AG09319 (cell line): ENCODE measurements at places on chromosomes 5 and 9.

DNA sequence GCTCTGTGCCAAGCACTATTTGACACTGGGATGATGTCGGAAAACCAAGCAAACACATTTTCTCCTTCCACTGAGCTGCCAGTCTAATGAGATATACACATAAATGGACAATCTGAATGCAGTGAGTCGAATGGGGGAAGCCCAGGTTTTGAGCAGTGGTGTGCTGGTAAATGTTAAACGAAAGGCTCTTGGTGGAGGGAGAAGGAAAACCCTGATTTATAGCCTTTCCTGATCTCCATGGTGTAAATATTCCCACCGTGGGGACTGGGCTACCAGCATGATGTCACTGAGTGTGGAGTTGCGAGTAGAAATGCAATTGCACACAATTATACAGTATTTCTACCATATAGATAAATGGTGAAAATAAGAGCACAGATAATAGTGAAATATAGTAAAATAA, 5.0 kb upstream of the GSN start:
- DNase-seq: no peak

DNA sequence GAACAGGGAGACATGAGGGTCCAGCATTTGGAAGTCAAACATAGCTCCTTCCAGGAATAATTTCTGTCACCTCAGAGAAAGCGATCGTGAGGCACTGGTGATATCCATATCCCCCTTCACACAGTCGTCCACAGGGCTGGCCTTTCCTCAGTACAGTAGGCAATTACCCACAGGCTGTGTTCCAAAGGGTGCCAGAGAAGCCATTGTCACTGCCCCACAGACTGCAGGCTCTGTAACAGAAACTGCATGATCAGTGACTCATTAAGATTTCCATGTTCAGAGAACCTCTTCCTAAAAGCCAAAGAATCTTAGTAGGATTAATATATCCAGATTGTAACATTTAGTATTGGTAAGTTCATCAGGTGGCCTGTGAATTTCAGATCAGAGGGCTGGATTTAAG, 127.6 kb downstream of the RPS23 start:
- DNase-seq: no peak

GRCh38 chr9:92547356-92547755, 11.6 kb upstream of the ECM2 start:
- DNase-seq: no peak

DNA sequence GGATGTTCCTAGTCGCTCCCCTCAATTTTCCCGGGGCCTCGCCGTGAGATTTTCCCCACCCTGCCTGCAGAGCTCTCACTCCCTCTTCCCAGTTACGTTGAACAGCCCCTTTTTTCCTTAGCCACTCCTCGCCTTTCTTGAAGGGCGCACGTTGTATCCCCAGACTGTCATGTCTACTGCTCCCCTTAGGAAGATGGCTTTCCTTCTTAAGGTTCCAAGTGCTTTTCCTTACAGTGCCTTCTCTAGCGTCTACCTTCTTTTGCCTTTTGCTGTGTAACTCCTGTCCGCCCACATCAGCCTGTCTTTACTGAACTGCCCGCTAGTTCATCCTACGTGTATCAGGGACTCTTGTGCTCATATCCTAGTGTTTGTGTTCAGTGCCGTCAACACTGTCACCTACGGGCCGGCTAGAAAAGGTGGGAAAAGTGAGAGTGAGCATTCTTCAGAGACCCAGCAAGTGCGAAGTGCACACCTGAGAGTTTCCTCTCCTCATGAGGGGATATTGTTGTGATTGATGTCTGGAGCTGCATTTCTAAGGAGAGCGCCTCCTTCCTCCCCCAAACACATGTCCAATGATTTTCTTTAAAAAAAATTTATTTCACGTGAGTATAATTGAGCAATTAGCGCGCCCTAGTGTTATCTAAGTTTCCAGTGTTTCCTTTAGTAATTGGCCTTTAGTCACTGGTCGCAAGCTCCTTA, 764 bp downstream of the CAMLG start:
- DNase-seq: no peak

DNA sequence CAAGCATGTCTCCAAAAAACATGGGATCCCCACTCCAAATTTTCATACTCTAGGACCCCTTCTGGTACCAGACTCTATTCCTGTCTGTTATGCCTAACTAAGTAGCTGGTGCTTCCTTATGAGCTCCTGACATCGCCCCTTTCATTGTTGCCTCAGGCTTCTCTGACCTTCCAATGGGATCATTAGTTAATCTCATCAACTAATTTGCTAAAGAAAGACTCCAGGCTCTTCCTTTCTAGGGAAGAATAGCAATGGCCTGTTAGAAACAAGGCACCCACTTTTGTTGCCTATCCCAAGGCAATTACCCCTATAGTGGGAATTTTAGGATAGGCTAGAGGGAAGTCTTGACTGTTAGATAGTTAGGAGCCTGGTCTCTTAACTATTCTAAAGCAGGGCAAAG, 369.5 kb downstream of the MLLT3 start:
- no peak for DNase-seq

DNA sequence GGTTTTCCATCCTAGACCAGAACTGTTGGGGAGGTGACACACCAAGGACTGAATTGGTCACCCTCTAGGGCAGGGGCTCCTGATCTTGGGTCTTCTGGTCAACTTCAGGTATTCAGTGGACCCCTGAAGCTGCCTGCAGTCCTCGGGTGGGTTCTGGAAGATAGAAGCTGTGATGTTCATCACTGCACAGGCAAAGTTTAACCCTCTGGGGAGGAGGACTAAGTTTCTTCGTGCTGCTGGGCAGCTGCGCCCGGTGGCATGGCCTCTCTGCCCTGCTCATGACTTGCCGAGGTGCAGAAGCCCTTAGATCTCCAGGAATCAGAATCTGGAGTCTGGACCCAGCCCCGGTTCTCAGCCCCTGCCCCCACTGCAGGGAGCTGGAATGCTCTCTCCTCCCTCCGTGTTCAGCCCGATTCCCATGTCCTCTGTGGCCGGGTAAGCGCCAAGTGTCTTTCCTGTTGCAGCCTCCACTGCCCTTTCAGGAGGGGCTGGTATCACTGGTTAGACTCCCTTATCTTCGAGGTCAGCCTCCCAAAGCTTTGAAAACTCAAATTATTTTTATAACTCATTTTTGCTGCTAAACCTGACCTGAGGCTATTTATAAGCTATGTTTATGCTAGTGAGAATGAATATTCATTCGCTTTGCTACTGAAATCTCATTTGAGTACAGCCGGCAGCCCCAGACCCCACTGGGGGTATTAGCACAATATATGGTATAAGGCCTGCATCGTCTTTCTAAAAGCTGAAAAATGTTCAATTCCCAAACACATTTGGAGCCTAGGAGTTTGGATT, 1.7 kb downstream of the LAMC3 start:
- DNase-seq: no peak

DNA sequence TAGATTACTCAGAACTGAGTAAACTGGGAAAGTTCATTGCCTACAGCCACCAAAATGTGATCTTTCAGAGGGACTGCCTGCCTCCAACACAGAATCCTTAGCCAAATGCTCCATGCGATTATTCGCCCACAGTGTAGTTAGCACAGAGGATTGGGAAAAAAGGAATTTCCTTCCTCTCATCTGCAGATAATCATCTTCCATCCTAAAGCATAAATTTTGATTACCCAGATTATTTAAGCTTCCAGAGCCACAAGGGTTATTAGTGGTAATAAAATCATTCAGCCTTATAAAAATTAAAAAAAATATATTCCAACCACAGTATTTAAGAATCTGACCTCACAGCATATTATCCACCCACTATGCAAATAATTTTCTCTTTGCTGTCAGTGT, 285.3 kb upstream of the GRAMD2B start:
- no peak for DNase-seq

DNA sequence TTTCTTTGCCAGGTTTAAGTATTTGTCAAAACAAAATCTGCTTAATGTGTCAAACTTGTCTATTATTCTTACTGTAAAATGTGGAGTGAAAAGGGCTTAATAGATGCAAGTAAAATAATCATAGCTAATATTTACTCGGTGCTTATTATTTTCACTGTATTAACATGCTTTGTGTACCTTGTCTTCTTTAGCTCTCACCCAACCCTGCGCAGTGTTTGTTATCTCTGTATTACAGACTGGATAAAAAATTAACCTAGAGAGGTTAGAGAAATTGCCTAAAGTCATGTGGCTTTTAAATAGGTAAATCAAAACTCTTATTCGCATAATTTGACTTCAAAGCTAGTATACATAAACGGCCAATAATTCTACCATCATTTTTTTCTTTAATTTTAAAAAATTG, 1864.8 kb downstream of the MAT2B start:
- no peak for DNase-seq
